ENCODE measurements at places on chromosomes 6 and 20.

- no peak for DNase-seq
Measured at GRCh38 chr6:16406966-16407365, 168.6 kb downstream of the GMPR start.

DNA sequence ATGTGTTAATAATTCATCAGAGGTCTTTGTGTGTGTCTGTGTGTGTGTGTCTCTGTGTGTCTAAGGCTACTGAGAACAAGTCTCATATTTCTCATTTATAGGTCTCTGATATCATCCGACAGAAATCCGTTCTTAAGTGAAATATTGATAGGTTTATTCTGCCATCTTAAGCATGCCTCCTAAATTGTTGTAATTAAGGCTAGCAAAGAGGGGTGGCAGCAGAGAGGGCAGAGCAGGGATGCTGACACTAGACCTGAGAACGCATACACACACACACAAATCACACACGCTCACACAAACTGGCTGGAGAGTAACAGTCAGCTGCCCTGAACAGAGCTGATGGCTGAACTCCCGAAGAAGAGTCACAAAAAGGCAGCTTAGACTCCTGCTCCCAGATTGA is 84.9 kb upstream of the LRFN2 start:
- no peak for DNase-seq

- no peak for DNase-seq
Measured at GRCh38 chr6:128848212-128848935, 34.6 kb upstream of the LAMA2 start.

GRCh38 chr20:32906200-32906599 is 47.5 kb downstream of the EFCAB8 start:
- DNase-seq, result no peak

- peak; percentile 30 for DNase-seq
Measured at GRCh38 chr6:132135409-132135808, 184.2 kb upstream of the CCN2 start.

- DNase-seq, result no peak
Measured at GRCh38 chr6:40022867-40023266, 88.6 kb upstream of the MOCS1 start.

GRCh38 chr6:107712665-107713551 is 111.2 kb downstream of the SCML4 start:
- DNase-seq, result peak; percentile 29

GRCh38 chr6:166998256-166999144 is 697 bp upstream of the CEP43 start:
- DNase-seq, result peak; percentile 2

DNA sequence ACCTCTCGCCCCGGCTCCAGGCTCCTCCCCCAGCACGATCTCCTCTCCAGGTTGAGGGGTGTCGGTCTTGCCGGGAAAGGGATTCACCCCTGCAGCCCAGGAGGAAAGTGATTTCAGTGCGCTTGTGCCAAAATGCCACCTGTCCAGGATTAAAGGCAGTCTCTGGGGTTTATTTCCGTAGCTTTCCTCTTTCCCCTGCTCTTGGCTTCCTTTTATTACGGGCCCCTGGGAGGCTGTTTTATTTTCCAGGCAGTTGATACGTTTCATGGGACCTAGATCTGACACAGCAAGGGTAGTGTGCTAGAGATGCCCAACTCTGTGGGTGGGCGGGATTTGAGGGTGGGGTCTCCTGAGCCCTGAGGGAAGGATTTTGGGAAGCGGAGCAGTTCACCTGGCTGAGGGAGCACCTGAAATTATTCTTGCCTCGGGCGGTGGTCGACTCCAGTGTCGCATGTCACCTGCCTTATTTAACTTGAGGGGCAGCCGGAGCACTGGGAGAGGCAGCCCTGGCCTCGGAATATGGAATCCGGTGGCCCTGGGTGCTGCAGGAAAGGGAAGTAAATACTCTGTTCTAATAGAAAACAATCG is 9.5 kb upstream of the NKX2-2 start:
- no peak for DNase-seq

GRCh38 chr6:169188475-169188874 is 65.2 kb downstream of the THBS2 start:
- no peak for DNase-seq

DNA sequence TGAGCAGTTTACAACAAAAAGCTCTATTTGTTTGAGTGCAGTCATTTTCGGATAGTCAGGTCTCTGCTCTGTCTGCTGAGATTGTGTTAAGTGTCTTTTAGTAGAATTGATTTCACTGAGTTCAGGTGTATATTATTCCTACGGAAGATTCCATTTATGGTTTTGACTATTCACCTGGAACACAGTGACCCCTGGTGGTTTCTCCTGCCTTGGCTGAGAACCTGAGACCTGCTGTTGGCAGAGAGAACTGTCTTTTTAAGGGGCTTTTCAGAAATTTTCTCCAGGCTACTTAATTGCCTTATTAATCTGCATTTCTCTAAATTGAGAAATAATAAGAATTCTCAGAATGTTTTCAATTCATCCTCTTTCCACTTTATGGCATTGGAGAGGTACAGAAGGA is 508.0 kb downstream of the TBC1D32 start:
- peak; percentile 13 for DNase-seq

DNA sequence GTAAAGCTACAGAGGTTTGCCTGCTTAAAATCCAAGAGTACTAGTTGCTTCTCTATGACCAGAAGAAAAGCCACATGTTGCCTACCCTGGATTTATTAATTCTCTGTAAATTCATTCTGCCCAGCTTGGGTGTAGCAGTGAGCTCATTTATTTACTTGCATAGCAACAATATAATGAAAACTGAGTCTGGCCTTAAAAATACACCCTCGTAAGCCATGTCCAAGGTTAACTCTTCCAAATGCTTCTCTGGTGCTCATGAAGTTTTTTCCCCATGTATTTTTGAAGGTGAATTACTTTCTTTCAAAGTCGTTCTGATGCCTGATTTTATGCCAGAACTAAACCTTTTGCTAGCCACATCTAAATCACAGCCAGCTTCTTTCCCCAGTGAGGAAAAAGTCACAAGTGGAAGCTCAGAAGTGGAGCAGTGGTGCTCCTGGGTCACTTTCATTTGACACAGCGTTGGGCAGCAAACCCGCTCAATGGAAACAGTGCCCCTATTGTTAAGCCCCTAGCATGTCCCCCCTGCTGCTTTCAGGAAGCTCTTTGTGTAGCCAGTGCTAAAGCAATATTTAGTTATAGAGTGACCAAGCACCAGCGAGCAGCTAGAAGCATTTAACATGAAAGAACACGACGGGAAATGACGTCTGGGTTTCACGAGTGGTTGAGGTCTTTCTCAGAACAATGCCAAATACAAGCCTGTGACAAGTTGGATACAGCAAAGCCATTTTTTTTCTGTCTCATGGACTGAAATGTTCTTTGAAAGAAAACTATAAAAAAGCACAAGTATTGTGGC is 29.8 kb downstream of the NEDD9 start:
- DNase-seq, result peak; percentile 42

- no peak for DNase-seq
Measured at GRCh38 chr6:41720262-41720620, 15.2 kb downstream of the TFEB start.

GRCh38 chr6:12007473-12007872 is 4.6 kb upstream of the HIVEP1 start:
- no peak for DNase-seq

- no peak for DNase-seq
Measured at GRCh38 chr20:19885939-19886660, 128.0 kb downstream of the RIN2 start.

GRCh38 chr6:142353690-142354089 is 51.9 kb downstream of the ADGRG6 start:
- DNase-seq, result no peak

GRCh38 chr6:84003131-84003530 is 30.4 kb upstream of the MRAP2 start:
- DNase-seq, result no peak

DNA sequence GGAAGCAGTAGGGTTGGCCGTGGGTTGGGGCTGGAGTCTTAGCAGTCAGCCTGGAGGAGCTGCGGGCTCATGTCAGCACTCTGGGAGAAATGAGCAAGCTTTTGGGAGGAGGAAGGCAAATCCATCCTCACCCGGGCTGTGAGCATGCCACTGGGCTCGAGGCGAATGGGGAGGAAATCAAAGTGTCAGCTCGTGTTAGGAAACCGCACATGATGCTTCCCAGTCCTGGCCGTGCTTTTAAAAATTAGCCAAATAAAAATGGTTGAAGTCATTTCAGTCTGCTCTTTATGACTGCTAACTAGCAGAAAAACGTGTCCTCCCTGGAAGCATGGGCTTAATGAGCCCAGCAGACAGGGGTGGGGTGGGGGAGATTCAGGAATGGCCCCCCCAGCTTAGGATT is 98.1 kb downstream of the NFATC2 start:
- DNase-seq, result no peak

- no peak for DNase-seq
Measured at GRCh38 chr20:36481380-36482043, 59.8 kb upstream of the MYL9 start.

DNA sequence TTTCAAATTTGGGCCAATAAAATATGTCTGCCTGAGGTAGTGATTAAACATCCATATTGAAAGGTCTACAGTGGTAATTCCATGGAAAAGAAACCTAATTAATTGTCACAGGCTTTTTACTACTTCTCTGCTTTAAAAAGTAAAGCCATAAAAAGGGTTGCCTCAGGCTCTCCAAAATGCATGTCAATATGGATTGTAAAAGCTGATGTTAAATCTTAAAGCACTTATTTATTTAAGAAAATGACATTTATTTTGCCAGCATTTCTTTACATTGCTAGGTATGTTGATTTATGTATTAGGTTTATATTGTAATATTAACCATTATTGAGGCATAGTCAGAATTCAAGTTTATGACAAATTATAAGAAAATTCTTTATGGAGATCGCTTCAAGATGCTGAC is 133.2 kb downstream of the OPN5 start:
- no peak for DNase-seq

DNA sequence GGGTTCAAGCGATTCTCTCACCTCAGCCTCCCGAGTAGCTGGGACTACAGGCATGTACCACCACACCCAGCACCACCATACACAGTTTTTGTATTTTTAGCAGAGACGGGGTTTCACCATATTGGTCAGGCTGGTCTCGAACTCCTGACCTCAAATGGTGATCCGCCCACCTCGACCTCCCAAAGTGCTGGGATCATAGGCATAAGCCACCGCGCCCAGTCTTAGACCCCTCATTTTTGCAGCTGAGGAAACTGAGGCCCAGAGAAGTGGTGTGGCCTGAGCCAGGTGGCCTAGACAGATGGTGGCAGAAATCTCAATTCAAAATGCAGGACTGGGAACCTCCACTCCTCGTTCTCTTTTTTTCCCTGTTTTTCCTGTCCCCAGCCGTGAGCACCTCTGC is 12.6 kb upstream of the FAM209A start:
- no peak for DNase-seq

- peak; percentile 79 for DNase-seq
Measured at GRCh38 chr6:35449287-35449881, 2.8 kb upstream of the FANCE start.

DNA sequence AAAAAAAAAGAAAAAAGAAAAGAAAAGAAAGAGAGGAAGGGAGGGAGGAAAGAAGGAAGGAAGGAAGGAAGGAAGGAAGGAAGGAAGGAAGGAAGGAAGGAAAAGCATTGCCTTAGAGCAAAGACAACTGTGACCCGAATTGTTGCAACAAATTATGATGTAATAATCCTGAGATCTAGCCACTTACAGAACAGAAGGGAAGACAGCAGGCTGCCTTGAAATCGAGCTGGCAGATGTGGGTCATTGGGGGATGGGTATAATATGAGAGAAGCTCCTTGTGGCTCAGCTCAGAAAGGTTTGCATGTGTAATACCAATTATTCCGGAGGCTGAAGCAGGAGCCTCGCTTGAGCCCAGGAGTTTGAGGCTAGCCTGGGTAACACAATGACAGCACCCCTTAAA is 208.1 kb upstream of the PROKR2 start:
- DNase-seq, result no peak

- no peak for DNase-seq
Measured at GRCh38 chr6:26140967-26141294, 53.7 kb downstream of the HFE start.

- peak; percentile 19 for DNase-seq
Measured at GRCh38 chr20:5642155-5642981, 107.8 kb upstream of the SHLD1 start.

- DNase-seq, result no peak
Measured at GRCh38 chr20:8812817-8813216, 256.1 kb upstream of the PLCB4 start.

DNA sequence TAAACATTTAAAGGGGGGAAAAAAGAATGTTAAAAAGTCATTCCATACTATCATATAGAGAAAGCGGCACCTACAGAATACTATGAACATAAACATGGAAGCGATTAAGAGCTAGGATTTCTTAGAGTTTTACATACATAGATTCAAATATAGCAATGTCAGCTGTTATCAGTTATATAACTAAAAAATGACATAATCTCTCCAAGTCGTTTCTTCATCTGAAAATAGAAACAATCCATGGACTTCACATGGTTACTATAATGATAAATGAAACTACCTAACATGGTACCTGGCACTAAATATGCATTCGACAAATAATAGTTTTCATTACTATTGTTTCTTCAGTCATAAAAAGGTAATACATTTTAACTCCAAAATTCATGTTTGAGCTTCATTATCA is 3.7 kb downstream of the IBTK start:
- no peak for DNase-seq

GRCh38 chr20:22584922-22585785 is 782 bp upstream of the FOXA2 start:
- DNase-seq, result no peak

DNA sequence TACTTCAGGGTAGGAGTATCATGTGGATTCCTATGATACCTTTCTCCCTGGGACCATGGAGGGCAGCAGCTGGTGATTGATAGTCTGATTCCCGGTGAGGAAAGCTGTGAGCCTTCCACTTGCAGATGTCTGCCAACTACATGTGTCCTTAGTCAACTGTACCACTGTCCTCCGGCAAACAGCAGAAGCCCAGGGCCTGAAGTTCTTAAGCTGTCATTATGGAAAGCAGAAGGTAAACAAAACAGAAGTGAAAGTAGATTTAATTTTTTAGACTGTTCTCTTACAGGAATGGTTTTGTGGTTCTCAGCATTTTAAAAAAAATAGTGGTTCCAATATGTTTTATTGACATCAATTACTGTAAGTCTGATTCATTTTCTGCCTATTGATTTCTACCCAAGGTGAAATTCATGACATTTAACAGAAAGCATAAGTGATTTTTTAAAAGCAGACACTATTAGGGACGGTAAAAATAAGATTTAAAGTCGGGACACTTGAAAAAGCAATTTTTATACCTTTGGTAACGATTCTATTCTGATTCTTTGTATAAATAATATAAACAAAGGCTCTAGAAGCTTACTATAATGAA is 36.6 kb downstream of the PTPN1 start:
- peak; percentile 25 for DNase-seq
